Naive thymus-derived CD8-positive, alpha-beta T cell (primary cell): ENCODE measurements at places on chromosomes 1 and 21. TPM values are rescaled to one million over a fixed set of nuclear protein-coding genes. Genes with fewer than 3 reads are reported as not detected.

GRCh38 chr1:50975436-50975835 lies 5.4 kb downstream of the CDKN2C start:
- H3K27ac ChIP-seq = no peak overlapping the region
- no peak for DNase-seq
- H3K4me1 ChIP-seq = peaks cover 10% of the 10 kb centered on the region
- H3K36me3 ChIP-seq = no peaks in the 10 kb centered on the region
- peaks cover 17% of the 10 kb centered on the region for H3K27me3 ChIP-seq
- H3K4me3 ChIP-seq = no peak overlapping the region

GRCh38 chr21:45551316-45551715 lies 9.1 kb upstream of the SLC19A1 start:
- peak overlapping the region; percentile 78 for H3K4me3 ChIP-seq
- H3K4me1 ChIP-seq = peaks cover 39% of the 10 kb centered on the region
- H3K27me3 ChIP-seq = no peaks in the 10 kb centered on the region
- no peaks in the 10 kb centered on the region for H3K36me3 ChIP-seq
- DNase-seq = no peak

Gene ARTN
- total RNA-seq = 0.96 TPM

GRCh38 chr1:203362720-203363025 lies 11.8 kb upstream of the FMOD start:
- no peaks in the 10 kb centered on the region for H3K36me3 ChIP-seq
- peaks cover 17% of the 10 kb centered on the region for H3K27me3 ChIP-seq
- no peak for DNase-seq

DNA sequence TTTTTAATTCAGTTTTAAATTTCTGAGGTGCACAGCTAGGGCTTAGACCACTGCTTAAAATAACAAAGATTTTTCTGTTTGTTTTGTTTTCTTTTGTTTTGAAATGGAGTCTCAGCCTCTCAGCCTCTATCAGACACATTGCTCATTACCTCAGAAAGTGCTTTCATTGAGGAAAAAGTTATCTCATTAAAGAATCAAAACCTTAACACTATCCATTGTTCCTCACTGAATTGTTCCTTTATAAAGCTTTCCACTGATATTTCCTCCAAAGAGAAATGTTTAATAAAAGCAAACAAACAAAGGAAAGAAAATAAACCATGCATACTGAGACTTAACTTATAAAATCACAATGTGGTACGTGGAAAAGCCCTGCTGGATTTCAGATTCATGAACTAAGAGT lies 63.8 kb downstream of the SIPA1L2 start:
- peaks cover 2% of the 10 kb centered on the region for H3K27me3 ChIP-seq
- no peaks in the 10 kb centered on the region for H3K4me1 ChIP-seq
- no peak for DNase-seq
- H3K4me3 ChIP-seq = no peak overlapping the region
- H3K27ac ChIP-seq = no peak overlapping the region

- H3K36me3 ChIP-seq = no peaks in the 10 kb centered on the region
- no peaks in the 10 kb centered on the region for H3K4me1 ChIP-seq
- H3K4me3 ChIP-seq = no peak overlapping the region
- H3K27ac ChIP-seq = no peak overlapping the region
- H3K27me3 ChIP-seq = peaks cover 30% of the 10 kb centered on the region
- DNase-seq = no peak
Observed at GRCh38 chr1:30111431-30111830, 612.0 kb downstream of the MATN1 start.

Gene DDAH1
- total RNA-seq = not detected
